ENCODE measurements at places on chromosomes 2 and 18. TPM values are rescaled to one million over a fixed set of nuclear protein-coding genes. Genes with fewer than 3 reads are reported as not detected.

DNA sequence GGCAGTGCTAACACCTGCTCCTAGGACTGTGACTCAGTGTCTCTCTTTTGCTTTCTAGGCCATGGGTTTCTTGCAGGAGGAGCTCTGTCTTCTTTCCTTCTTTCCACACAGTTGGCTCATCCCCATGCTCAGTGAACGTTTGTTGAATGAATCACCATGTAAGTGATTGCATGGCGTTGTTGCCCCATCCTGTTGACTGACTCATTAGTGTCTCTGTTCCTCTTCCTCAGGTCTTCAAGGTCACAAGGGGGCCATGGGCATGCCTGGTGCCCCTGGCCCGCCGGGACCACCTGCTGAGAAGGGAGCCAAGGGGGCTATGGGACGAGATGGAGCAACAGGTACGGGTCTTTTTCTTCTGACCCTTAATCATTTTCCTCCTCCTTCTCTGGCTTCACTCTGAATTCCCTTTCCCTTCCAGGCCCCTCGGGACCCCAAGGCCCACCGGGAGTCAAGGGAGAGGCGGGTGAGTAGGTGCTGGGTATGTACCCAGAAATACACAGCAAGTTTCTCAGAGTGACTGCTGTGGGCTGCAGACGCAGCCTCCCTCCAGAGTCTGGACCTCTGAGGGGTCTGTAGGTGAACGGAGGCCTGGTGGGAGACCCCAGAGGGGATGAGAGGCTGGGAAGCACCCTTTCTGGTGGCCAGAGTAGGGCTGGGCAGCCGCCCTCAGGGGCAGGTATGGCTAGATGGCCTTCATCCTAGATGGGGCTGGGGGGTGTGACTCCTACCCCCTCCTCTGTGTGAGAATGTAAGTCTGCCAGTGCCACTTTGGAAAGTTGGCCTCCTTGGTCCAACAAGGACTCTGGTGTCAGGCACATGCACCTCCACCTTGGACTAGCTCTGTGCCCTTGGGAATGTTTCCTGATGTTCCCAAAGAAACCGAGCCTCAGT, 32.4 kb downstream of the MARCO start:
- no peak for DNase-seq

DNA sequence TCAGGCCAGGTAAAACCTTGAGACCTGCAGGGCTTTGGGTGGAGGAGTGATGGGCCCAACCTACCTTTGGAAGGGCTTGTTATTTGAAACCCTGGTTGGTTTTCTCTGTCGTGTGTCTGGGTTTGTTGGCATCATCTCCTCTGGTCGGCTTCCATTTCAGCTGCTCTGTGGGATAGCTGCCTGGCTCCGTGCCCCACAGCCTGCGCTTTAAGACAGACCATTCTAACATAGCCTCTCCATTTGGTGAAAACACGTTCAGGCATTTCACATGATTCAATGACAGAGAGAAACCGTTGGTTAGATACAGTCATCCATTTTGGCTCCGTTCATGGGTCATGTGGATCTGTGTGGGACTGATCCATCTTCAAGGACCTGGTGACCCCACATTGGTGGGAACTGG, 37.0 kb upstream of the LYPD6B start:
- DNase-seq: no peak

DNA sequence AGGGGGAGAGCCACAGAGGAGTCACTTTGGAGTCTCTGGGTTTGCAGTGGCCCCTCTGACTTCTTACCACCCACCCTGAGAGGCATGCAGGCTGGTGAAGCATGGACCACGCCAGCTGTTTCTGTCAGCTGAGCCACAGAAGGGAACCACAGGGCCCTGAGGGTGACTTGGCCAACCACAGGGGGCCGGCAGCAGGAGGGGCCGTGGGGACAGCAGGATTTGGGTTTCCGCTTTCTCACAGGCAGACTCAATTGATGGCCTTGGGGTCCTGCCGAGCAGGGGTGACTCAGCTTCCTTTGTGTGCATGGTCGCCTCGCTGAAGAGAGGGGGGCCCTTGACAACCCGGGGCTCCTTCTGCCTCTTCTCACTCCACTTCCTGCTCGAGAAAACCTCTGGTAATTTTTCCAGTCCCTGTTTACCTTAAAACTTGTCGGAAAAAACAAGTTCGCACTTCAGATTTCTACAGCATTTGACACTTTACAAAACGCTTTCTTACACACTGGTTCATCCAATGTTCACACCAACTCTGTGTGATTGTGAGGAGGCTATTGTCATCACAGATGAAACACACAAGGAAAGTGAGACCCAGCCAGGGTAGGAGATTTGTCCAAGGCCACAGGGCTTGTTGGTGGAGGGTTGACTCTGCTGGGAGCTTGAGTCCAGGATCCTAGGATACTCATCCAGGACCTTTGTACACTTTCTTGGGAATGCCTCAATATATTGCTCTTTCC, 311.2 kb downstream of the LPIN1 start:
- peak; percentile 48 for DNase-seq

DNA sequence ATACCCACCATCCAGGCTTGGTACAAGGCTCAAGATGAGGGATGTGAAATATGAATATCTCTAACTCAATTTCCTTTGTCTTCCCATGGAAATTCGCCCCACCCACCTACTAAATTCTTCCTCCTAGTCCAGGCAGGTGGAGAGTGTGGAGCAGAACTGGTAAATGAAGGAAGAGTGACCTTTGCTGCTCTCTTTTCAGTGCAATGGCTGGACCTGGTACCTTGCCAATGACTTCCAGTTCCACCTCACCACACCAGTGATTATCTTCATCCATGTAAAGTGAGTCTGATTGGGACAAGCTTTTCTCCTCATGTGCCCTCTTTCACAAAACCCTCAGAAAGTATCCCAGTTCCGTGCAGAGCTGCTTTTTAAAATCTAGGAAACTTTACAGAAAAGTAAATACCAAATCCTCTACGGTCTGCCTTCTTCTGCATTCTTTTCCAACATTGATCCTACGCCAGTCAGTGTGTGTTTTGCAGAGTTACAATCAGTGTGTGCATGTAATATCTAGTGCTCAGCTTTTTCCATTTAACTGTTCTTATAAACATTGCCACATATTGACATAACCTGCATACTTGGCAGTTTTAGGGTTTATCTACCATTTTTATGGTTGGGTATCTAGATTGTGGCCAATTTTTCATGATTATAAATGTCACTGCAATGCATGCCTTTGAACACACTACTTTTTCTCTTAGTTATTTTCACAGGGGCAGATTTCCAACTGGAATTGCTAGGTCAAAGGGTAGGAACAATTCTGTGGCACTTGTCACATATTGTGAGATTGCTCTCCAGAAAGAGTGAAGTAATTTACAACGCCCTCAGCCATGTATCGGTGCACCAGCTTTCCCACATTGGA, 86.5 kb upstream of the SEC11C start:
- no peak for DNase-seq

DNA sequence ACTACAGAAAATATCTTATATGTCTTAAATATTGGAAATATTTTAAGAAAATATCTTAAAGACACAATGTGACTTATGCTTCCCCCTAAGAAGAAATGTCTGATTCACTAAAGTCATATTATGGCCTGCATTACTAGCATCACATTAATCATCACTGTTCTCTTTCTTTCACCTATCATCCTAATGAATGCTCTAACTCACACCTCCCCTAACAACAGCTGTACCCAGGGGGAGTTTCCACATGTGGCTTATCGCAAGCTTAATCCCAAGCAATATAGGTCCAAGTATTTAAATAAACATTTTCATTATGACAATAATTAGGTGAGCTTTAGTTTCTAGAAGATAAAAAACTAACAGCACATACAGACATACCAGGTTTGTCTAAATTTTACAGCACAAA, 39.6 kb downstream of the REV1 start:
- DNase-seq: no peak

DNA sequence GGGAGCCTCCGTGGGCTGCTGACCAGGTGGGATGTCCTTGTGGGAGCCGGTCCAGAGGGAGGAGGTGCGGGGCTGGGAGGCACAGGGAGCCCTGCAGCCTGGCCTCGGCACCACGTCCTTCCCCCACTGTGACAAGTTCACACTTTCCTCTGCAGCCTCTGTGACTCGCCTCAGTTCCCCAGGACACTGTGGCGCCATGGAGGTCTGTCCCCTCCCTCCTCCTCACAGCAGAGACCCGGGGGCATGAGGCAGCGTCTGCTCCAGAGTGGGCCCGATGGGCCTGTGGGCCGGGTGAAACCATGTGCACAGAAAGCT, 27.3 kb upstream of the KCNG2 start:
- DNase-seq: no peak

DNA sequence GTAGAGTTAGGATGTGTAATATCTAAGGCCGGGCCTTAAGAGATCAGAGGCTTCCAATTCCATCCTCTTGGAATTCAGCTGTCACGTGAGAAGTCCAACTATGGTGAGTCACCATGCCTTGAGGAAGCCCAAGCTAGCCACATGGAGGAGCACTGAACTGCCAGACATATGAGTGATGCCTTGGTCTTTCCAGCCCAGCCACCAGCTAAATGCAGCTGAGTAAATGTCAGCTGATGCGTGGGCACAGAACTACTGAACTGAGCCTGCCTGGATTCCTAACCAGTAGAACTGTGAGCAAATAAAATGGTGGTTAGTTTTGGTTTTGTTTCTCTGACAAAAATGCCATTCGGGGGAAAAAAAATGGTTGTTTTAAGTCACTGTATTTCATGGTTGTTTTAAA, 153.7 kb upstream of the SERTAD2 start:
- no peak for DNase-seq

DNA sequence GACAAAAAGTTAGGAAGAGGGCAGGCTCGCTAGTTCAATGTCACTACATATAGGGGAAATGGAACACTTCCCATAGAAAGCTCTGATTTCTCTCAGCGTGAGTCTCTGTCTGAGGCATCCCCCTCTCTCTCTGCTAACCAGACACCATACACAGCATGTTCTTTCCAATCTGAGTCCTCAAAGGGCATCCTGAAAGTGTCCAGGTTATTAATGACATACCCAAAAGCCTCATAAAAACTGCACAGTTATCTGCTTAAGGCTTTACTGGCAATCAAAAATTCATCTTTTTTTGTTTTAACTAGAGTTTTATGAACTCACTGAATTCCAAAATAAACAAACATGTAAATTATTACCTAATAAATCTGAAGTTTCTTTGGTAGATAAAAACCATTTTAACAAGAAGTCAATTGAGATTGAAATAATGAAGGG, 137.4 kb downstream of the AFF3 start:
- DNase-seq: no peak

DNA sequence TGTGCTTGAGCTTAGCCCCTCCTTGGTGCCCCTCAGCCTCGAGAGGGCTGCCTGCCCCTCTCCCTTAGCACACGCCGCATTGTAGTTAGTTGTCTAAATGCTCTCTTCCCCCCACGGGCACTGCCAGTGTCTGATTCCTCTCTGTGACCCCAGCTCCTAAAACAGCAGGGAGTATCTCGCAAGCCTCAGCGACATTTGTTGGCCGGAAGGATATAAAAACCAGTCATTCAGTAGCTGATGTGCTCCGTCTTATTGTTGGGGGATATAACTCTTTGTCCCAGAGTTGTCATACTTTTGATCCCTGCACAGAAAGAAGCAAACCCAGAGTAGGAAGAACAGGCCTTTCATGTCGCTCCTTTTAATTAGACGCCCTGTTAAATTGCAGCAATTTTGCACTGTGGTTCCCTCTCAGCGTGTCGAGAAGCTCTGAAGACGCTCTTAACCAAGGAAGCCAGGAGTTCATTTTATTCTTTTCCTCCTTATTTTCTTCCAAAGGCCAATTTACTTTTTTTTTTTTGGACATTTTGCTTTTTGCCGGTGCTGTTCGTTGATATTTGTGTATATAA, 201.8 kb downstream of the KLHL29 start:
- no peak for DNase-seq

- DNase-seq: no peak
Measured at GRCh38 chr18:25166113-25166512, 185.9 kb downstream of the ZNF521 start.

DNA sequence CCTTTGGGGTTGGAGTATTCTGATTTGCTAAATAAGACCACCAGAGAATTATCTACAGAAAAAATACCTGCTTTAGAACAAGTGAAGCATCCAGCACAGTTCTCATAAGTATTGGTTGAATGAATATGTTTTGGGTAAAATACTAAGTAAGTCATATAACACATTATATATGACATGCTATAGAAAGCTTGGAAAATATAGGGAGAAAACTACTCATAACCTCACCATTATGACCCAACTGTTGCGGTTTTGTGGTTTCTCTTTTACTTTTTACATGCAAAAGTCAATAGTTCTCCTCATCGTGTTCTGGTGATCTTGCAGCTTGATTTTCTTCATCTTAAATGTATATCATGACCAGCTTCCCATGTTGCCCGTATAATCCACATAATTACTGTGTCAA, 66.2 kb downstream of the DIPK1C start:
- DNase-seq: no peak

DNA sequence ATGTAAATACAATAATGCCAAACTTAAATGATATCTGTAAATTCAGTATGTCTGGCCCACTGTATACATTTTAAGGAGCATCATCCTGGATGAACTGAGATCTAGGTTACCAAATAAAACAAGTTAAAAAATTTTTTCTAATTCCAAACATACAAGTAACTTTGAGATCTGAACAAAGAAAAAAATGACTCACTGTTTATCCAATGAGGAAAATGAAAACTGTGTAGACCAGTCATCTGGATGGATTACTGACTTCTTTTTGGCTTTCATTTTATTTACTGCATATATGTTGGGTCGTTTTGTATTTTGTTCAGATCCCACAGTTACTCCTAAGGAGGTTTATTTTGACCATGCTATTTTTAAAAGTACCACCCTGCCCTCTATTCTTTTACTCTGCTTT, 189.8 kb downstream of the RBM43 start:
- no peak for DNase-seq

GRCh38 chr2:3545788-3546478, 12.2 kb downstream of the RNASEH1 start:
- DNase-seq: no peak

GRCh38 chr2:437756-438393, 150.0 kb upstream of the ALKAL2 start:
- no peak for DNase-seq

The FBXO36 gene
- 0.77 TPM for polyA plus RNA-seq

The G6PC2 gene
- polyA plus RNA-seq: not detected

The L3MBTL4 gene
- polyA plus RNA-seq: 4.9 TPM

The RAB6D gene
- polyA plus RNA-seq: 0.02 TPM

The ALK gene
- polyA plus RNA-seq: 0.05 TPM

The EPC2 gene
- 9.9 TPM for polyA plus RNA-seq

The HTR2B gene
- polyA plus RNA-seq: 2.3 TPM

The LONRF2 gene
- 5.0 TPM for polyA plus RNA-seq

The SAG gene
- not detected for polyA plus RNA-seq

The EML6 gene
- polyA plus RNA-seq: 0.43 TPM
